ENCODE measurements at places on chromosomes 11 and 22. TPM values are rescaled to one million over a fixed set of nuclear protein-coding genes. Genes with fewer than 3 reads are reported as not detected.

Gene PRR33
- polyA plus RNA-seq, result 0.11 TPM

Gene RAG2
- polyA plus RNA-seq, result 1.3 TPM

Gene PIH1D2
- 13.2 TPM for polyA plus RNA-seq

Gene ATG16L2
- polyA plus RNA-seq, result 48.6 TPM

Gene OR51B5
- 0.59 TPM for polyA plus RNA-seq

Gene PAAF1
- polyA plus RNA-seq, result 41.1 TPM

Gene KDELR3
- 10.1 TPM for polyA plus RNA-seq

Gene OR52E8
- not detected for polyA plus RNA-seq

Gene SSRP1
- 162 TPM for polyA plus RNA-seq

Gene DGAT2
- polyA plus RNA-seq, result 4.9 TPM

Gene NADSYN1
- polyA plus RNA-seq, result 60.3 TPM

Gene ZNF280A
- polyA plus RNA-seq, result not detected

Gene VWCE
- 3.5 TPM for polyA plus RNA-seq

Gene DKK3
- polyA plus RNA-seq, result 46.0 TPM

Gene GRAP2
- polyA plus RNA-seq, result 1.2 TPM

Gene SLCO2B1
- 9.6 TPM for polyA plus RNA-seq

Gene MYOD1
- not detected for polyA plus RNA-seq

Gene OTOG
- 0.13 TPM for polyA plus RNA-seq

Gene SMDT1
- 108 TPM for polyA plus RNA-seq

Gene CBLIF
- not detected for polyA plus RNA-seq

Gene DBX1
- not detected for polyA plus RNA-seq

Gene ALKBH3
- polyA plus RNA-seq, result 26.5 TPM

Gene CDC42EP2
- polyA plus RNA-seq, result 12.9 TPM

Gene GLYAT
- 157 TPM for polyA plus RNA-seq

Gene GLB1L2
- polyA plus RNA-seq, result 24.5 TPM

Data from renal pelvis (tissue), 12 donors.